ENCODE measurements at places on chromosomes 2 and 18. TPM values are rescaled to one million over a fixed set of nuclear protein-coding genes. Genes with fewer than 3 reads are reported as not detected.

DNA sequence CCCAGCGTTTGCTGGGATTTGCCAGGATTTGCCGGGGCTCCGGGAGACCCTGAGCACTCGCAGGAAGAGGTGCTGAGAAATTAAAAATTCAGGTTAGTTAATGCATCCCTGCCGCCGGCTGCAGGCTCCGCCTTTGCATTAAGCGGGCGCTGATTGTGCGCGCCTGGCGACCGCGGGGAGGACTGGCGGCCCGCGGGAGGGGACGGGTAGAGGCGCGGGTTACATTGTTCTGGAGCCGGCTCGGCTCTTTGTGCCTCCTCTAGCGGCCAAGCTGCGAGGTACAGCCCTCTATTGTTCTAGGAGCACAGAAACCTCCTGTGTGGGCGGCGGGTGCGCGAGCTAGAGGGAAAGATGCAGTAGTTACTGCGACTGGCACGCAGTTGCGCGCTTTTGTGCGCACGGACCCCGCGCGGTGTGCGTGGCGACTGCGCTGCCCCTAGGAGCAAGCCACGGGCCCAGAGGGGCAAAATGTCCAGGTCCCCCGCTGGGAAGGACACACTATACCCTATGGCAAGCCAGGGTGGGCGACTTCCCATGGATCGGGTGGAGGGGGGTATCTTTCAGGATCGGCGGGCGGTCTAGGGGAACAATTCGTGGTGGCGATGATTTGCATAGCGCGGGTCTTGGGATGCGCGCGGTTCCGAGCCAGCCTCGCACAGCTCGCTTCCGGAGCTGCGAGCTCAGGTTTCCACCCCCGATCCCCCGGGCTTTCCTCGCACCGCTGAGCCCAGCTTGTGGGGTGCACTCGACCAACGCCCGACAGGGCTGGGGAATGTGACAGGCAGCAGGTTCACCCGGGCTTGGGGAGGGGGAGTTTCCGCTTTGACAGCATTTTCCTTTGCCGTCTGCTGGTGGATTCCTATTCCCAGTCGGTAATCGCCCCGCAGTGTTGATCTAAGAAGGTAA lies 2.8 kb downstream of the ONECUT2 start:
- peak; percentile 62 for DNase-seq
- no peak overlapping the region for H3K27ac ChIP-seq
- H3K36me3 ChIP-seq = no peaks in the 10 kb centered on the region
- H3K27me3 ChIP-seq = peaks cover 96% of the 10 kb centered on the region
- H3K4me1 ChIP-seq = peaks cover 35% of the 10 kb centered on the region
- H3K4me3 ChIP-seq = peak overlapping the region; percentile 58

DNA sequence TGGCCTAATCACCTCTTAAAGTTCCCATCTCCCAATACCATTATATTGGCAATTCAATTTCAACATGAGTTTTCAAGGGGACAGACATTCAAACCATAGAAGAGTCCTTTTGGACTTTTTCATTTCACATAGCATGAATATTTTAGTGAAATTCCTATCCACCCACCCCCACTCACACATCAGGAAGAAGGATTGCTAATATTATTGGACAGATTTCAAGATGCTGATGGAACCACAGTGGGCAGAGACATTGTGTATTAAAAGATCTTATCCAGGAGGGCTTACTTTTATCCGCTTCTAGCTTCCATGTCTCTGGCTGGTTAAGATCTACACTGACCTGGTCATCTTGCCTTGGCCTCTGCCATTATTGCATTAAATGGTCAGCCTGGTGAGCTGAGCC lies 297.4 kb upstream of the ACVR2A start:
- H3K4me1 ChIP-seq = peaks cover 21% of the 10 kb centered on the region
- H3K4me3 ChIP-seq = no peak overlapping the region
- no peaks in the 10 kb centered on the region for H3K27me3 ChIP-seq

- no peaks in the 10 kb centered on the region for H3K27me3 ChIP-seq
- peaks cover 8% of the 10 kb centered on the region for H3K4me1 ChIP-seq
- H3K4me3 ChIP-seq = no peak overlapping the region
- H3K36me3 ChIP-seq = no peaks in the 10 kb centered on the region
These were observed 506.5 kb upstream of the NRP2 start for GRCh38 chr2:205175831-205176230.

DNA sequence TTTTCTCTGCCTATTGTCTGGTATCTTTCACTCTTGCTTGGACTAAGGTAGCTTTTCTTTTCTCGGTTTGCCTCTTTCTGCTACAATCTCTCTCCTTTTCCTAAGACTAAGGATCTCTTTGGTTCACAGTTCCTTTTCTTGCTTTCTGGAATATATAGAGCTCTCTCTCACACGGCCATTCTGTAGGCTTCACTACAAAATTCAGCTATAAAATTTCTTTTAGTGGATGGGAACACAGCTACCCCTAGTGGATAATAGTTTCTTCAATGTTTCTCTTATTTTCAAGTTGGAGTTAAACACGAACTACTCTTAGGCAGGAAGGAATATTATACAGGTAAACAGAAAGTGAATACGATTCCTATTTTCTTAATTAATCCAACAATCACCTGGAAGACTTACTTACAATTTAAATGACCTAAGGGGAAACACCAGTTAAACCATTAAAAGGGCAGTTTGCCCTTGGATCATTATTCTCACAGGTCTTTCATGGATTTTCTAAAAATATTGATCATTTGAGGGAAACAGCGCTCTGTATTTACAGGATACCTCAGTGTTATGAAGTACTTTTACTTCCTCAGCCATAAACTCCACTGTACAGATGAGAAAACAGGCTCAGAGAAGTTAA lies 140.5 kb downstream of the LRP2 start:
- H3K4me1 ChIP-seq = no peaks in the 10 kb centered on the region
- DNase-seq = no peak
- peaks cover 7% of the 10 kb centered on the region for H3K36me3 ChIP-seq
- H3K27me3 ChIP-seq = no peaks in the 10 kb centered on the region

C2orf66 gene
- total RNA-seq = 0.18 TPM

SERPINB12 gene
- not detected for total RNA-seq

- no peaks in the 10 kb centered on the region for H3K27me3 ChIP-seq
- peaks cover 17% of the 10 kb centered on the region for H3K36me3 ChIP-seq
- no peak for DNase-seq
- no peaks in the 10 kb centered on the region for H3K4me1 ChIP-seq
These were observed 15.0 kb downstream of the KCNJ13 start for GRCh38 chr2:232761301-232761907.
